Fibroblast of the aortic adventitia (primary cell): ENCODE measurements at places on chromosomes 1 and 21.

DNA sequence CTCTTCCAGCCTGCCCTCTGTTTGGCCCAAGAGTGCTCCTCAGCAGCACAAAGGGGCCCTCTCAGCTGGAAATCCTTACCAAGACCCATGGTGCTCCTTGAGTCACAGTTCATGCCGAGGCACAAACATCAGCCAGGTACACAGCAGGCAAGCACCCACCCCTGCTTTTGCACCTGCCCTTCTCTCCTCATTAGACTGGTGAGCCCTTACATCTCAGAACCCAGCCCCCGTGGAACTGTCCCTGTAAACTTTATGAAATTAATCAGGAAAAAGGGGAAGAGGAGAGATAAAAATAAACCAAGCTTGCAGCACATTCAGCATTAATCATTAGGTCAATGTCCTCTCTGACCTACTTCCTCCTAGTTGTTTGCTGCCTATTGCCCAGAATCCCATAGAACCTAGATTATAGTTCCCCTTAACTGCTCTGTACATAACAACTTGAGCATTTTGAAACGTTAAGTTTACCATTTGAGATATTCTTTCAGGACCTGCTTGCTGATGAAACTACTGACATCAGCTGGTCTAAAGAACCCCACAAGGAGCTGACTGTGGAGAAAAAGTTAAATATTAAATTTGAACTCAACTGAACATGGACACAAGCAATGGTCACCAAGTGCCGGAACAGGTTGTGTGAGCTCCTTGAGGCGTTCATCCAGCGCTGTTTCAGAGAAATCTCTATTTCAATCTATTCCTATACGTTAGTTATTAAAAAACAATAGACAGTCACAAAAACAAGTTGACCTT is 738.4 kb downstream of the MATN1 start:
- DNase-seq, result no peak

GRCh38 chr1:117809764-117810163 is 119.7 kb downstream of the GDAP2 start:
- DNase-seq, result peak; percentile 62

DNA sequence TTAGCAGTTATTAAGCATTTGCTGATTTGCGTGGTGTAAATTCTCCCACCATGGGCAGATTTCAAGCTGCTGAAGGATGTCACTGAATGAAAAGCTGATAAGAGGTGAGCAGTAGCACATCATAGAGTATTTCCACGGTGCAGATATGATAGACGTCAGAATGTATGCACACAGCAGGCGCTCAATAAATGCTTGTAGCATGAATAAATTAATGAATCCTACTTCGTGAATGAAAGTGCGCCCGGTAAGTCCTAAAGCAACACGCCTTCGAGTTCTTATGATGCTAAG is 510 bp upstream of the UBIAD1 start:
- DNase-seq, result no peak

DNA sequence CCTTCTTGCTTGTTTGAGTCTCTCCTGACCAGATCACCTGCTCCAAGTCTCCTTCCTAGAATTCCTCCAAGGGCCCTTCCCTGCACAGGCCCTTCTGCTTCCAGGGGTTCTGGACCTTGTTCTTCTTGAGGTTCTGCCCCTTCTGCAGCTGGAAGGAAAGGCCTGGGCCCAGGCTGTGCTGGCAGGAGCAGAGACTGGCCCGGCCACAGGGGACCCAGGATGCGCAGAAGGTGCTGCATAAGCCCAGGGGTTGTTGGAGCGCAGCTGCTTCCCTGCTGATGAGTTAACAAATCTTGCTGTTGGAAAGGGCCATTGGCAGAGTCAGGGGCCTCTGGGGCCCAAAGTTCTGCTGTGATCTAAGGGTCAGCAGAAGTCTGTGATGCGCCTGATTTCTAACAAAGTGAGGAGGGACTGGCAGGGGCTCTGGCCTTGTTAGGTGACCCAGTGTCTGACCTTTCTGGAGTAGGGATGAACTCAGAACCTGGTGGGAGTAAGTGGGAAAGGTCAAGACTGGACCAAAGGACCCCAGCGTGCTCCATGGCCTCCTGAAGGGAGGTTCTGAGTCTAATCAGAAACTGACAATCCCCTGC is 509.8 kb downstream of the PTPRU start:
- DNase-seq, result no peak

- DNase-seq, result no peak
Measured at GRCh38 chr1:24544239-24544638, 11.6 kb upstream of the NCMAP start.

DNA sequence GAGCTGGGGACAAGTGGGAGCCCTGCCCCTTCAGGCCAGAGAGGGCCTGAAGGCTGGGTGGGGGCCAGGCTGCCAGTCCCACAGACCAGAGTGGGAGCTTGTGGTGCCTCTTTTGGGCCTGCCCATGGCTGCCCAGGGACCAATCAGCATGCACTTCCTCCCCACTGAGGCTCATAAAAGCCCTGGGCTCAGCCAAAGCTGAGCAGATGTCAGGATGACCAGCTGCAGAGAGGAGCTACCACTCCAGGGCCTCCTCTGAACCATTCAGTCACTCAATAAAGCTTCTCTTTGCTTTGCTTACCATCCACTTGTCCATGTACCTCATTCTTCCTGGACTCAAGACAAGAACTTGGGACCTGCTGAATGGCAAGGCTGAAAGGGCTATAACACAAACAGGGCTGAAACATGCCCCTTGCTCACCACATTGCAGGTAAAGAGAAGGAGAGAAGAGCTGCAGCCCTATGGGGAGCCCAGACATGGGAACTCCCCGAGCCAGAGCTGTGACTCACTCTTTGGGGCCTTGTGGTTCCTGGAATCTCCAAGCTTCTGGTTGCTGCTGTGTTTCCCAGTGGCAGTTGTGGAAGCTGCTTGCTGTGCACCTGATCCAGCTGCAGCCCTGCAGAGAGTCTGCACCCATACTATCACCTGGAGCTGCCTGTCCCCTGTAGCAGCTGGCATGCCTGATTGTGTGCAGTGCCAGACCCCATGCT is 82.0 kb downstream of the OLFML3 start:
- DNase-seq, result no peak

GRCh38 chr21:45465105-45465504 is 60.1 kb downstream of the COL18A1 start:
- no peak for DNase-seq

DNA sequence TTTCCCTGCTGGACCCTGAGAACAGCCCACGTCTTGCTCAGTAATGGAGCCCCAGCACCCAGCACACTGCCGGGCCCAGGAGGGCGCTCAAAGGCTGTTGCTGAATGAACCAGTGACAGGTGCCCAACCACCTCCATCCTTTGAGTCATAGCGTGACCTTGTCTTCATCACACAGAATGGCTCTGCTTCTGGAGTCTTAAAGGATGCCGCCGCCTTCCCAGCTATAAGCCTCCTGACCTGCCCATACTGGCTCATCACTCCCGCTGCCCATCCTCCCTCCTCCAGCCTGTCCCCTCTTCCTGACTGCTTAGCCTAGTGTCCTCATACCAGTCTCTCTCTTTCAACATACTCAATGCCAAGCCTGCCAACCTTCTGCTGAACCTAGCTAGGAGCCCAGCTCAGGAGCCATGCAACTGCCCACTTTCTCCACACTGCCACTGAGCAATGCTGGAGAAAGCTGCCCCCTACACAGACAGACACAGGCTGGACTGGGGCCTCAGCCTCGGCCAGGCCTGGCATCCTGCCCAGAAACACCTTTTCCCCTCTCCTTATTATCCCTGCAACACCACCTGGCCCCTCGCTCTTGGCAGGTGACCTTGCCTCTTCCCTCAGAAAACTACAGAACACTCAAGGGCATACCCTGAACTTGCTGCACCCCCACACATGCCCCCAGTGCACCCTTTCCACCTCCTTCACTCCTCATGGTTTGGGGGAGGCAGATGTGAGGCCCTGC is 14.1 kb downstream of the TTC39A start:
- DNase-seq, result no peak

DNA sequence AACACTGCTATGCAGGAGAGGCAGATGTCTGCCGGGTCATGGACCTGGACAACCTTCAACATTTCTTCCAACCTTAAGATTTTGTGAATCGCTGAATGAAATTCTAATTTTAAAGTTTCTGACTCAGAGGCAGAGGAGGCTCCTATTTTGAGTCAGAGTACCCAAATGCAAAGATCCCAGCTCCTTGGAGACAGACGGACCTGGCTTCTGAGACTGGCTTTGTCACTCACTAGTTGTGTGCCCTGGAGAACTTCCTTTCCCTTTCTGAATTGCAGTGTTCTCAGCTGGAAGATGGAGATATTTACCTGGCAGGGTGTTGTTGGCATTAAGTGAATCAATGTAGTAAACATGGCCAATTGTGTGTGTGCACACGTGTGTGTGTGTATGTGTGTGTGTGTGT is 51.9 kb downstream of the IER5 start:
- DNase-seq, result no peak

DNA sequence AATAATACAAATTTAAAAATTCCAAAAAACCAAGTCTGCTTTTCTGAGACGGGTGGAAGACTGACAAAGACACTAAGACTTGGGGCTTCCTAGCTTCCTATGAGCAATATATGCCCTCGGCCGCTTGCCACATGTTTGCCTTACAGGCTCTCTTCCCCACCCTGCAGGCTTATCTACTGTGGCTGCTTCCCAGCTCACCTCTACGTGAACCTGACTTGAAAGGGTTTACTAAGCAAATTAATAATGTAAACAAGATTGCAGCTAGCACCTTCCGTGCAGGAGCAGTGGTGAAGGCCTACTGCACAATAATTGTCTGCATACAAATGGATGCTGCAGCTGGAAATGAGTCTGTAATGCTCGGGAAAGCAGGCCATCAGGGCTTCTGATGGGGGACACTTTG is 152.9 kb upstream of the DAB1 start:
- no peak for DNase-seq

- no peak for DNase-seq
Measured at GRCh38 chr1:178659789-178660208, 65.2 kb upstream of the RALGPS2 start.

DNA sequence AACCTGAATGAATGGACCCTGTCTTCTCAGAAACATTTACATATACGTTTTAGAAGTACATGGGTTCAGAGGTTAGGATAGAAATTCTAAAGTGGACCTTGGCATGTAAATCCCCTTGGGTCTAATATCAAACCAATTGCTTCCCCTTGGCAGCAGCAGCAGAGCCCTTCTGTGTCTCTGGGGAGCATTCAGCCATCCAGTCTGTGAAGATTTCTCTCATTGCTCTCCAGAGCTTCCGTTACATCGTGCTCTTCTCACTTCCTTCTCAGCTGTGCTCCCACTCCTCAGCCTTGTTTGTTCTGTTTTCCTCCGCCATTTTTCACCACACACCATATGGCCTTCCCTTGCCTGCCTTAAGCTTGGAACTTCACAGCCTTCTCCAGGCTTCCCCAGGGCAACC is 61.5 kb upstream of the ATP1B1 start:
- no peak for DNase-seq

DNA sequence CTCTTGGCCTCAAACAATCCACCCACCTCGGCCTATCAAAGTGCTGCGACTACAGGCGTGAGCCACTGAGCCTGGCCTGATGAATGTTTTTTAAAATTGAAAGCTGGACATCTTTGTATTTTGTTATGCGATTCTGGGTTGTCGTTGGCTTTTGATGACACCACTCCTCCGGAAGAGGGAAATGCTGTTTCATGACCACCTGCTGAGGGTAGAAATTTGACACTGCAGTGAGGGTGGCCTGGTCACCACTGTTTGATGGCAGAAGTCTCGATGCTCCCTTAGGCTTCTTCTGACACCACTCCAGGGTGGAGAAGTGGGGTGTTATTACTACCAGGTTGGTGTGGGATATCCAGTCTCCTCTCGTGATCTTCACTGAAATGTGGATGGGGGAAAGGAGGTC is 357.2 kb downstream of the RGS7 start:
- no peak for DNase-seq

GRCh38 chr1:156111355-156111962 is 3.1 kb upstream of the LMNA start:
- DNase-seq, result no peak

- DNase-seq, result peak; percentile 54
Measured at GRCh38 chr1:147177611-147178380, 5.5 kb upstream of the PRKAB2 start.

GRCh38 chr1:235708390-235708962 is 58.9 kb upstream of the GNG4 start:
- peak; percentile 37 for DNase-seq

DNA sequence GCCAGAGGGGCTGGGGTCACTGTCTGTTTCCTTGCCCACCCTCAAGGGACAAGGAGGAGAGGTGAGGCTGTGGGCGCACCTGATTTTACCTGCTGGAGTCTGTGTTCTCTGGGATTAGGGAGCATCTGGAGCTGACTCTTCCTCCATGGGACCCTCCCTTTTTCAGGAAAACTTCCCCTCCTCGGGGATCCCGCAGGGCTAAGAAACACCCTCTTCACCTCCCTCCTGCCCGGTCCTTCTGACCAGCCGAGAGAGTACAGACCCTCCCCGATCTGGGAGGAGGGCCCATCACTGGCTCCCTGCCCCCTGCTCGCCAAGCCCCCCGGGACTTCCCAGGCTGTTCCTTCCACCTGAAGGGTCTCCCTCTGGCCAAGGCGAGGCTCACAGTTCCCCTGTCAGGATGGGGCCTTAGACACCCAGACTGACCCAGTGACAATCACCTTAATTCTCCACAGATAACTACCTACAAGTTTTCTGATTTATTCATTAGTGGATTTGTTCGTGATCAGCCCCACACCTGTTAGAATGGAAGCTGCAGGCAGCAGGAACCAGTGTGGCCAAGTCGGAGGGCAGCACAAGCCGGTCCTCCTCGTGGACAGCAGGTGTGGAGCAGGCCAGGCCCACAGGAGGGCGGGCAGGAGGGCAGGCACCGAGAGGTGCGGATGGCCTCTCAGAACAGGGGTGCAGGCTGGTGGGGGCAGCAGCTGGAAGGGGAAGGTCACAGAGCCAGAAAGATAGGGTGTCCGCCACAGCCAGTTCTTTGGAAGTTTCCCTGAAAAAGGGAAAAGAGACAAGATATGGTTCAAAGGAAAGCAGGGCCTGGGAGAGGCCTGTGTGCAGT is 15.9 kb upstream of the SAMD11 start:
- DNase-seq, result no peak

- DNase-seq, result peak; percentile 22
Measured at GRCh38 chr1:113811156-113811887, 954 bp downstream of the RSBN1 start.

DNA sequence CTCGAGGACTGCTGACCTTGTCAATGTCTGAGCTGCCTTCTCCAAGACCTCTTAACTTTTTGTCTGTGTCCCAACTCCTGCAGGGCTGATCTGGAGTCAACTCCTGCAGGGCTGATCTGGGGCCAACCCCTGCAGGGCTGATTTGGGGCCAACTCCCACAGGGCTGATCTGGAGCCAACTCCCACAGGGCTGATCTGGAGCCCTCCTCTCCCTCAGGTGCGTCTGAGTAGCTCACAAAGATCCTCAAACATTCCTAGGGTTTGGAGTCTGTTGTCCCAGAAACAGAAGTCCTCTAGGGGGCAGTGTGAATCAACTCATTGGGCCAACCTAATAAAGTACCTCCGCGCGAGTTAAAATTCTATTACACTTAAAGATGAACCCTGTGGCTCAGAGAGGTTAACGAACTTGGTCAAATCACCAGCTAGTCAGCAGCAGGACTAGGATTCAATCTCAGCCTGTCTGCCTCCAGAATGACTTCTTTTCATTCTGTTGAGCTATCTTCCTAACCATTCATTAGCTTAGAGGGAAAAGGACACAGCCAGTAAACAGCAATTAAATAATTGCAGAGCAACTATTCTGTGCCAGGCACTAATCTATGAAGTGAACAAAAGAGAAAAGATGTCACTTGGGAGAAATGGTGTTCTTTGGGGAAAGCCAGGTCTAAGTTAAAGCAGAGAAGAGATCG is 17.2 kb upstream of the RLF start:
- peak; percentile 79 for DNase-seq

- DNase-seq, result no peak
Measured at GRCh38 chr1:228652116-228652515, 83.2 kb upstream of the RHOU start.

GRCh38 chr1:200659269-200659668 is 10.4 kb downstream of the DDX59 start:
- DNase-seq, result no peak

GRCh38 chr1:36643371-36644270 is 160.9 kb upstream of the CSF3R start:
- DNase-seq, result no peak
